ENCODE measurements at places on chromosomes 16 and 17.

DNA sequence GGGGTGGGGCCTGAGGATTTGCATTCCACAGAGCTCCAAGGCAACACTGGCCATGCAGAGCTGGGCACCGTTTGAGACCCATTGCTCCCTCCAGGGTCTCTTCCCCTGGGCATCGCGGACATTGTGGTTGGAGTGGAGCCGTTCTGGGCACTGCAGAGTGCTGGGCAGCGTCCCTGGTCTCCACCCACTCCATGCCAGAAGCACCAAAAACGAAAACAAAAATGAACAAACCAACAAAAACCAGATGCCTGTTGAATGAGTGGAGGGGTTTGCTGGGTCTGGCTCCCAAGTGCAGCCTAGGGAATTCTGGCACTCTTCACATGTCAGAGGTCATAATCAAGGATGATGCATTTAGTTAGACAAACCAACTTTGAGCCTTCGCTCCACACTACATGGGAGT, 17.9 kb downstream of the WNT9B start:
- no peak for DNase-seq

- no peak for DNase-seq
Measured at GRCh38 chr16:6969594-6969993, 363.1 kb upstream of the RBFOX1 start.

DNA sequence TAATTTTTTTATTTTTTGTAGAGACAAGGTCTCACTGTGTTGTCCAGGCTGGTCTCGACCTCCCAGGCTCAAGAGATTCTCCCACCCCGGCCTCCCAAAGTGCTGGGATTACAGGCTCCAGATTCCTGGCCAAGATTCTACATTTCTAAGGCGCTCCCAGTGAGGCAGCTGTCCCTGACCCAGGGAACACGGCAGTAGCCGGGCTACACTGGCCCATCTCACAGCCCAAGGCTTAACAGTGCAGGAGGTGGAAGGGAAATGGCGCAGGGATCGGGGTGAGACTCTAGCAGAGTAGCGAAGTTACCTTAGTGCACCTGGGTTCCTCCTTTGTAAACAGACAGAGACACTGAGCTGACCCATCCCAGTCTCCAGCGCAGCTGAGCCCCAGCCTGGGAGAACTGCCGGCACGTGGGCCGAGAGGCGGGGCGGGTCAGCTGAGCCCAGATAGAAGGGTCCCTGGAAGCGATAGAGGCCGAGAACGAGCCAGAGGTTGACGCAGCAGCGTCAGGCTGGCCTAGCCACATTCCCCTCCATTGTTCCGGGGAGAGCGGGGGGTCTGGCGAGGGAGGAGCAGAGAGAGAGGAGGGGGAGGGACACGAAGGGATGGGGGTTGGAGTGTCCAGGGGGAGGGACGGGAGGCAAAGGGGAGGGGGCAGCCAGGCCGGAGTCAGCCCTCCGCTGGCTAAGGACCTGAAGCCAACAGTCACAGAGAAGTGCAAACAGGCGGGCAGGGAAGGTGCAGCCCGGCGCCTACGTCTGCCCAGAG, 2.5 kb downstream of the CARHSP1 start:
- DNase-seq, result no peak

DNA sequence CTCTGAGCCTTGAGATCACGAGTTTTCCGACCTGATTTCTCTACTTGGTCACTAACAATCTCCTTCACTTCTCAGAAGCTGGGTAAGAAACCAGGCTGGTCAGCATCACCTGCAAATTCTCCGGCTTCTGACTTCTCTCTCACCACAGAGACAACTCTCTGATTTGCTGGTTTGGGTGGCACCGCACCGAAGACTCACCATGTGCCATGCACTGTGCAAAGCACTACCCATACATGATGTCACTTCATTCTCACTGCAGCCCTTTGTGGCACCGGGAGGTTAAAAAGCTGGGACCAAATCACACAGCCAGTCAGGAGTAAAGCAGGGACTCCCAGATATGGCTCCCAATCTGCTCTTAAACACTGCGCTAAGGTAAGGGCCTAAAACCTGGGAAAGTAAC, 647 bp downstream of the VAC14 start:
- DNase-seq, result no peak

- no peak for DNase-seq
Measured at GRCh38 chr17:79085154-79085920, 10.7 kb downstream of the ENGASE start.

- no peak for DNase-seq
Measured at GRCh38 chr17:77124192-77124889, 16.4 kb upstream of the SEC14L1 start.

GRCh38 chr16:24322106-24322505, 66.0 kb downstream of the CACNG3 start:
- no peak for DNase-seq
